ENCODE measurements at places on chromosomes 3 and 15.

DNA sequence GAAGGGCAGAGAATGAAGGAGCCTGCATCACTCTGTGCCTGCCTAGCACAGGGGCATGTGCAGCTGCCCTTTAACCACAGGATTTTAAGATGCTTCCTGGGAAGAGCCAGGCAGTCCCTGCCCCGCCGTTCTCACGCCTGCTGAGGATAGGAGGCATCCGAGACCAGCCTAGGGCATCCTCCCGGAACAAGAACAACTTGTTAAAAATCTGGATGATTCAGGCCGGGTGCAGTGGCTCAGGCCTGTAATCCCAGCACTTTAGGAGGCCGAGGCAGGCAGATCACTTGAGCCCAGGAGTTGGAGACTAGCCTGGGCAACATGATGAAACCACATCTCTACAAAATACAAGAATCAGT, 15.2 kb downstream of the NRROS start:
- no peak for DNase-seq

GRCh38 chr3:48232734-48233133, 8.2 kb upstream of the ZNF589 start:
- no peak for DNase-seq

DNA sequence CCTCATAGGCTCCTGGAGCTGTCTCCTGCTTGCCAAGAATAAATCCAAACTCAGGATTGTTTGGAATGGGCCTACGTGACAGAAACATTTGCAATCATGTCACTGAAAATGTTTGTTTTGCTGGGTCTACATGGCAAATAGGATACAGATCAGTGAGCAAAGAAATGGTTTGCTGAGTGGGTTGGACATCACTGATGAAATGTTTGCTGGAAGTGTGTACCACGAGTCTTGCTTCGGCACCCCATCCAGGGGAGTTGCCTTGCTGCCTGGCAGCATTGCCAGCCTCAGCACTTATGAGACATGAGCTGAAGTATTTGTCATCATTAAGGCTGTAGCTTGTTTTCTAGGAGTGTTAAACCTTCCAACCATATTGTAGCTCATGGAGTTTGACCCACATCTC, 213.3 kb upstream of the CFAP20DC start:
- no peak for DNase-seq

DNA sequence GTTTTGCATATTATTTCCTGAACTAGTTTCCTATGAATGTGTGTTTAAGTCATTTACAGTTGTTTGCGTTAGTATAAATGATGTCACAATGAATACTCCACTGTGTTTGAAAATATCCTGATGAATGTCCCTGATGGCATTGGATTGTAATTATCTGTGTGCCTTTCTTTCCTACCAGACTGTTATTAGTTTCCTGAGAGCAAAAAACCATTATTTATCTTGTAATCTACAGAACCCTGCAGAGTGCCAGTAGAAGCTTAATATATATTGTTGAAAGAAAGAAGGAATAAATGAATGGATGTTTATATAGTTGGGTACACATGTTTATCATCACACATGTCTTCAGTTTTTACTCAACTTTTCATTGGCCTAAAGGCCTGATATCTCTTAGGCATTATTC, 312.6 kb downstream of the AGBL1 start:
- no peak for DNase-seq

DNA sequence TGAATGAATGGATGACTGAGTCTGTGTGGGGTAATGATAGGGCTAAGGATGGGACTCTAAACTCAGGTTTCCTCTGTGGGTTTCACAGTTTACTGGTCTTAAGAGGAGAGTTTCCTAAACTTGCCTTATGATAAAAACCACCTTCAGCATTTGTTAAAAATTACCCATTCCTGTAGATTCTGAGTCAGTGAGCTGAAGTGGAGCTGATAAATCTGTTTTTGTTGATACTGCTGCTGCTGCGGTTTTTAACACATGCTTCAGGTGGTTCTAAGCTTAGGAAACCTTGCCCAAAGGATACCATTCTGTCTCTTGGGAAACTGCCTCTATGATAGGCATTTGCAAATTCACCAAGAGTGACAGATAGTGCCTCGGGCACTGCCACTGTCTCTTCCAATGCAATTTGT, 52.6 kb downstream of the MECOM start:
- DNase-seq = no peak

All from activated naive CD4-positive, alpha-beta T cell treated with anti-CD3 and anti-CD28 coated beads, Interleukin-2, amount 50 U/mL, for 72 hours (primary cell).